ENCODE measurements at places on chromosomes 4 and X.

DNA sequence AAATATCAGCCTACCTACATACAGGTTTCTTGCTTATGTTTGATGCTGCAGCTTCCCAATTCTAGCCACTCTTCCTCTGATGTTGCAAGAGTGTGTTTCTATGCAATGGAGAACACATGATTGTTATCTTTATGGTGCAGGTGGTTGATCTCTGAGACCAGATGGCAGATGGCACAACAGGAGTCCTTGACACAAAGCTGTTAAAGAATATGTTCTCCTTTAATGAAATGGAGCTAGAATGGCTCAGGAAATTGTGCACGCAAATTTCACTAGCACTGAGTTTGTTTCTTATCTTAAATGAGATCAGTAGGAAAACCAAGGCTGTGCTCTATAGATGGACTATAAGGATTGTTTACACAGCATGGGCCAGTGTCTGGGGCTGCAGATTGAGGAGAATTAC lies 29.9 kb upstream of the TTC29 start:
- no peak for DNase-seq

DNA sequence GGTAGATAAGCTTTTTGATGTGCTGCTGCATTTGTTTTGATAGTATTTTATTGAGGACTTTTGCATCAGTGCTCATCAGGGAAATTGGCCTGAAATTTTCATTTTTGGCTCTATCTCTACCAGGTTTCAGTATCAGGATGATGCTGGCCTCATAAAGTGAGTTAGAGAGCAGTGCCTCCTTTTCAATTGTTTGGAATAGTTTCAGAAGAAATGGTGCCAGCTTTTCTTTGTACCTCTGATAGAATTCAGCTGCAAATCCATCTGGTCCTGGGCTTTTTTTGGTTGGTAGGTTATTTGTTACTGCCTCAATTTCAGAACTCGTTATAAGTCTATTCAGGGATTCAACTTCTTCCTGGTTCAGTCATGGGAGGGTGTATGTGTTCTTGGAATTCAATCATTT lies 15.6 kb upstream of the TMPRSS11F start:
- DNase-seq = no peak

- DNase-seq = no peak
Observed at GRCh38 chrX:103157496-103158316, 57.2 kb upstream of the BEX4 start.

DNA sequence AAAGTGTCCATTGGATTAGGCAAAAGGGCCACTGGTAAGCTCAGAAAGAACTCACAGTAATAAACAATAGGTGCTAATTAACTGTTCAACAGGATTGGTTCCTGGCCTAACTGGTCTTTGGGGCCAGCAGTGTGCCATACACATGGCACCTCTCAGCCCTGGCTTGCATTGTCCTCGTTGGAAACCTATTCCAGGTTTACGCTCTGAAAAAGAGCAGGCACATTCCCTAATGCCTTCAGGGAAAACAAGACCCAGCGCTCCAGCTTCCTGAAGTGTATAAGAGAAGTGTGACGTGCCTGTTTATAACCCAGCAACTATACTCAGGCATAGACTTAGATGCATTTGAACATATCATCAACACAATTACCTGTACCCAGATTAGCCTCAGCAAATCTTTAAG lies 51.9 kb upstream of the RBM47 start:
- no peak for DNase-seq

DNA sequence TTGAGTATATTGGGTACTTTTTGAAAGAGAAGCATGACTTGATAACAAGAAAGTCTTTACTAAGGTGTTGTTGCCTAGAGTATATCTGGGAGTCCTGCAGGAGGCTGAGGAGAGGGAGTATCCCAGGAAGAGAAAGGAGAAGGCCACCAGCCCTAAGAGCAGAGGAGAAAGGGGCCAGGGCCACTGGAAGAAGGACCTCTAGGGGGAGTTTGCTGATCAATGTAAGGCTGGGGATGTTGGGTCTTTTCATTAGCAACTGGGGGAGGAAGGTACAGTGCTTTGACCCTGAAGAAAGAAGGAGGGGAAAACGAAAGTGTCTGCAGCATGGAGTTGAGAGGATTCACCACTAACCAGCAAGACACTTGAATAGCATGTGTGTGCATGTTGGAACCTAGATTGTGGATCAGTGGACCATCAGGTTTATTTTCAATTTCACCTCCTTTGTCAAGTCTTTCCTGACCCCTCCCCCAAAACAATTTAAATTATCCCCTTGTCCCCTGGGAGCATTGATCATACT lies 4.5 kb downstream of the SMIM9 start:
- DNase-seq = no peak

GRCh38 chr4:38896940-38897339 lies 29.3 kb downstream of the FAM114A1 start:
- DNase-seq = no peak

GRCh38 chr4:183059797-183060196 lies 39.3 kb upstream of the WWC2 start:
- DNase-seq = no peak

DNA sequence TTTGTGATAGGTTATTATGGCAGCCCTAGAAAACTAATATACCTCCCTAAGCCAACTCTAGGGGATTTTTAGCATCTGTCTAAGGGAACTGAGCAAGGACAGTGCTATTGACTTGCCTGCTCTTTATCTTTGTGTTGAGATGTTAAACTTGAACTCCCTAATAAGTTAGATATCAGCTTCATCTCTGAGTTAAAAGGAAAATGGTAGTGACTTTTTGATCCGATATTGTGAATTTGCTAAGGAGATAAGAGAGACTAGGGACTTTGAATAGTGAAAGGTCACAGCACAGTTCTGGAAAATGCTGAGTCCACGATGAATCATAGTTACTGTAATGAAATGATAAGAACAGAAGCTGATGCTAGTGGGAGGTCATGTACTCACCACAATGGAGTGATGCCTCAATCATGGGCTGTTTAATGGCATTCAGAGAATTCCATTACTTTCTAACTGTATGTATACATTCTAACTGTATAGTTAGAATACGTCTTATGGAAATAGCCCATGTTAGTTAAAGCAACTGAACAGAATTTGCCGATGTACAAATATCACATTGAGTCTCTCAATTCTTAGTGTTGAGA lies 147.2 kb downstream of the GLRA3 start:
- no peak for DNase-seq
